Activated naive CD4-positive, alpha-beta T cell treated with anti-CD3 and anti-CD28 coated beads, Interleukin-2, amount 50 U/mL, for 72 hours (primary cell): ENCODE measurements at places on chromosomes 1 and 21. TPM values are rescaled to one million over a fixed set of nuclear protein-coding genes. Genes with fewer than 3 reads are reported as not detected.

The TFF2 gene
- not detected for total RNA-seq

The FCGR1A gene
- not detected for total RNA-seq

The SLC30A2 gene
- total RNA-seq = not detected

The FALEC gene
- 0.89 TPM for total RNA-seq

The LAX1 gene
- 20.4 TPM for total RNA-seq

The C1orf216 gene
- total RNA-seq = 17.4 TPM

The SLC9C2 gene
- not detected for total RNA-seq

The TMPRSS3 gene
- 9.8 TPM for total RNA-seq

- DNase-seq = no peak
Observed at GRCh38 chr1:52900402-52900801, 21.1 kb downstream of the ECHDC2 start.

- DNase-seq = no peak
Observed at GRCh38 chr1:147720557-147720956, 39.8 kb downstream of the GJA5 start.

DNA sequence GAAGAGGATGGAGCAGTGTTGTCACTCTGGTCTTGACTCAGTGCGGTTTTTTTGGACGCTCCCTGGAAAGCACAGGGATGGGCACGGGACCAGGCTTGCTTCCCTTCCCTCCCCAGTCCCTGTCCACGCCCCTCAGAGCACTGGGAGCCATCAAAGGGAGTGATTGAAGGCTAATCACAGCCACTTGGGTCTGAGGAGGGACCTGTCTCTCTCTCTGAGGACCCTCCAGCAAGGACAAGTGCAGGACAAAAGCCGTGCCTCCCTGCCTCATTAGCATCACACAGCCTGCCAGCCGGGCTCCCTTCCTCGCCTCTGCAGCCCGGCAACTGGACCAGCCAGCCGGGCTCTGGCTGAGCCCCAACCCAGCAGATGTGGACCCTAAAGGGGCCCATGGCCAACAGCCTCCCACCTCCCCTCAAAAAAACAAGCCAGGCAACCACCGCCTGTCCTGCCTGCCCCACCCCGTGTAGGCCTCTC is 18.6 kb upstream of the PDZK1IP1 start:
- DNase-seq = no peak

- no peak for DNase-seq
Observed at GRCh38 chr1:225539069-225539468, 111.2 kb upstream of the LBR start.

- DNase-seq = no peak
Observed at GRCh38 chr21:40047211-40047610, 180.0 kb downstream of the PCP4 start.

DNA sequence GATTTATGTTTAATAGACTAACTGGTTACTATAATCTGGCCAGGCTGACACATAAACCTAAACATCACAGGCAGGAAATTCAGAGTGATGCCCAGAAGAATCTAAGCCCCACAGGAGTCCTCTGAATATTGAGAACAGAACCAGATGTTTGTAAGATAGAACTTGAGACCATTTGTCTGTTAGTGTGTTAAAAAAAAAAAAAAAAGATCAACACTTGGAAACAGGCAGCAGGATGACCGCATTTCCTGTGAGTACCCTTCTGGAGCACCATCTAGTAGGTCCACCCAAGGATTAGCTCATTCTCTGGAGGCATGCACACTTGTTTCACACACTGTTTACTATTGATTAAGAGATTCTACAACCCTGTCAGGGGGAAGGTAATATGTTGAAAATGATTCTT is 111.4 kb upstream of the VANGL1 start:
- DNase-seq = no peak

DNA sequence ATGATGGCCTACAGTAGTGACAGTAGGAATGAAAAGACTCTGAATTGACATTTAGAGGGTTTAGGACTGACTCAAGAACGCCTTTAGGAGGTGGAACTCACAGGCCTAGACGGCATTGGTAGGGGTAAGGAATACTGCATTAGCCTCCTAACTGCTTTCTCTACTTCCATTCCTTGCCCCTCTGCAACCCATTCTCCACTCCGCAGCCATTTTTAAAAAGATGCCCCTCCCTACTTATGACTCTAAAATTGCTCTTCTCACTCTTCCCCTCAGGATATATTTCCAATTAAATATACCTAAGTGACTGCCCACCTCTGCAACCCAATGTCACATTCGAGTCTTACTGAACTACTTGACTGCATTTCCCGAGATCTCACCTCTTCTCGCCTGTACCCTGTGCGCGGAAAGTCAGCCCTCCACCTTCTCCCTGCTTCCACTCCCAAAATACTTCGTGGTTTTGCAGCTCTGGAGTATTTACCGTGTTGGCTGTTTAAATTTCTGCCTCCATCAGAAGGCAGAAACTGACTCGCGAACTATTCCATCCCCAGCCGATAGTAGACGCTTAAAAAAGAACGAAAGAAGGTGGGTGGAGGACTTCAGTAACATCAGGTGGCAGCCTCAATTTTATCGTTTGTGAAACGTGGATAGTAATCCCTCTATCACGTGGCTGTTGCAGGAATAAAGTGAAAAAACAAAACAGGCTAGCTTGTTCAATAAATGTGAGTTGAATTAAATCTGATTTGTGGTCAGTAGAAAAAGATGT is 1.1 kb upstream of the YBX1 start:
- DNase-seq = no peak

- DNase-seq = no peak
Observed at GRCh38 chr1:192739476-192740184, 69.2 kb upstream of the RGS2 start.

GRCh38 chr1:162672622-162673260 is 40.5 kb downstream of the DDR2 start:
- DNase-seq = no peak

GRCh38 chr1:92094090-92094489 is 13.9 kb downstream of the BTBD8 start:
- no peak for DNase-seq

- DNase-seq = no peak
Observed at GRCh38 chr1:156775799-156776198, 8.5 kb downstream of the PRCC start.

DNA sequence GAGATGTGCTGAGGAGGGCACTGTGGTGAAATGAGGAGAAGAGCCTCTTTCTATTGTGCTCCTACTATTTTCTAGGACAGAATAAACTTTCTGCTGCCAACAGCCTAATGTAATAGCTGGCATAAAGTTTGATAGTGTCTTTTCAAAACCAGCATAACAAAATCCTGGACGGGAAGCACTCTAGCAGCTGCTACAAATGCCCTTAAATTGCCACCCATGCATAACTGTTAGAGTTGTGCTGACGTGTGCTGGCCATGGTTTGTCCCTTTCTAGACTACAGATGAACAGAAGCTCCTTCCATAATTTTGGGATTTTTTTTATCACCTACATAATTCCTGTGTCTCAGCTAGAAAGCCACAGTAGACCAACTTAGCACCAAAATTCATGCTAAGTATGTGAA is 88.5 kb upstream of the DEPDC1 start:
- DNase-seq = no peak

DNA sequence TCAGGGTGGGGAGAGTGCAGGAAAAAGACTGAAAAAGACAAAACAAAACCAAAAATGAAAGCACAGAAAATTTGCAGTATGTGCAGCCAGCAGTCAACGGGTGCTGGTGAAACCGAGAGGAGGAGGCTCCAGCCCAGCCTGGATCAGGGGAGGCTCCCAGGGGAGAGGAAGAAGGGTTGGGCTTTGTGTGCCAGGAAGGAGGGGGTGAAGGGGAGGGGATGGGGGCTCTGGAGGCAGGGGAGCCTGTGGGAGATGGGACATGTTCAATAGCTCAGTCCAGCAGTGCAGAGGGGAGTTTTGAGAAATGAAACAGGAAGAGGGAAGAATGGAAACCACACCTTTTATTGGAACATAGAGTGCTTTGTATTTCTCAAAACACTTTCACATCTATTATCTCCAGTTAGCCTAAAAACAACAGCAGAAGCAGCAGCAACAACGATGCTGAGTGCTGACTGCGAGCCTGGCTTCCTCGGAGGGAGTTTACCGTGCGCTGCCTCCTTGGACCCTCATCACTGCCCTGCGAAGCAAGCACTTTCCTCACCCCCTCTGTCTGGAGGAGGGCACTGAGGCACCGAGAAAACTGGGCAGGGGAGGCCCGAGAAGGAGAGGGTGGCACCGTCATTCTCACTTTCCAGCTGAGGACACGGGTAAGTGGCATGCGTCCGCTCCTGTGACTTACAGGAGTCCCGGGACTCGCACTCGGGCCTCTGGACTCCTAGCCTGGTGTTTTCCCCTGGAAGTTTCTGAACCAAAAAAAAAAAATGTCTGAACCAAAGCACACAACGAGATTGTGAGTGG is 62.9 kb downstream of the MDM4 start:
- peak; percentile 38 for DNase-seq
